ENCODE measurements at places on chromosomes 3 and 15.
A peak's percentile ranks its signal among the peaks of the same experiment; 100 is the strongest.

DNA sequence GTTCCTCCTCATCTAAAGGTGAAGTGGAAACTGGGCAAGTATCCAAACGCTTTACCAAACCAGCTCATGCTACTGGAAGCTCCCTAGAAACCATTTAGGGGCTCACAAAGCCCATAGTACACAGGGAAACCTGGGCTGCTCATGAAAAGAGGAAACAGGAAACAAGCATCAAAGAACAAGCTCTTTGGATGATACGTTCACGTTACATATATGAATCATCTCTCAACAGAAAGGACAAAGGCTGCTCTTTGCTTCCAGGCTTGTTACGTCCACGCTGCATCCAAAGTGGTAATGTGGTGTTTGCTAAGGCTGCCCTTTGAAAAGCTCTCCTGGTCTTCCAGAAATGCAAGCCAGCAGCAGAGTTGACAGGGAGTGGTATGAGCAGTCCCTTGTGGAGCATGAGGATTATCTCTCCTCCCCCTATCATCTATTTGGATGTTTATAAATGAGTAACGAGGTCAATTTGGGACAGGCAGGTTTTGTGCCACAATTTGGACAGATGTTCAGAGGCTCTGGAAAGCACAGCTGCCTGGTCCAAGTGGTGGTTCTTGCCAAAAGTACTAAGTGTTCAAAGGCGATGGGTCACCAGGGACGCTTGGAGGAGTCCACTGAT, 98.0 kb upstream of the RORA start:
- no peak for DNase-seq

DNA sequence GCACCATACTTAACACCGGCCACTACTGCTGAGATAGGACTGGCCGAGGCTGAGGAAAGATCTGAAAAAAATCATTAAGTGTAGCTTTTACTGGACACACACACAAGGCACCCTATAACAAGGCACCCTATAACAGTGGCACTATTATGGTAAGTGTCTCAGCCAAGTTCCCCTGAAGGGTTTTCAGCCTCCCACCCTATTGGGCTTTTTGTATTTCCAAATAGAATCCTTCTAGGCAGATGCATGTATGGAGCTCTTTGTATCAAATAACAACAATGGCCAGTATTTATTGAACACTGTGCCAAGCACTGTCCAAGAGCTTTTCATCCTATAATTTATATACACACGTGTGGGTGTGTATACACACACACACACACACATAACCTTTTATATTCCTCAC, 6.7 kb upstream of the DNAJA4 start:
- DNase-seq = no peak

DNA sequence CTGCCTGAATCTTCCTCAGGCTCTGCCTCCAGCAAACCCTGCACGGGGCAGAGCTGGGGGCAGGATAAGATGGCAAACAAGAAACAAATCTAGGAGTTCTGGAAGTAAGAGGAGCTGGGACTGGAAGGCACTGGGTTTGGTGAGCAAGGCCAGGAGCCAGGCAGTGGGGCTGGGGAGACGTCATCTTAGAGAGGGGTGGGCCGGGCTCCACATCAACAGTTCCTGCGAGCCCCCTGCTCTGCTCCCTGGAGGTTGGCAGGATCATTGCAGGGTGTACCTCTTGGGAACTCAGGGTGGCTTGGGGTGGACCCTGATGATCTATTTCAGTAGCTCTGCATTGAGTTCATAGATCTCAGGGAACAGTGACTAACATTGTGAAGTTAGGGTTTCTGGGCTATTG, 87.3 kb upstream of the PRR23E start:
- DNase-seq = no peak

DNA sequence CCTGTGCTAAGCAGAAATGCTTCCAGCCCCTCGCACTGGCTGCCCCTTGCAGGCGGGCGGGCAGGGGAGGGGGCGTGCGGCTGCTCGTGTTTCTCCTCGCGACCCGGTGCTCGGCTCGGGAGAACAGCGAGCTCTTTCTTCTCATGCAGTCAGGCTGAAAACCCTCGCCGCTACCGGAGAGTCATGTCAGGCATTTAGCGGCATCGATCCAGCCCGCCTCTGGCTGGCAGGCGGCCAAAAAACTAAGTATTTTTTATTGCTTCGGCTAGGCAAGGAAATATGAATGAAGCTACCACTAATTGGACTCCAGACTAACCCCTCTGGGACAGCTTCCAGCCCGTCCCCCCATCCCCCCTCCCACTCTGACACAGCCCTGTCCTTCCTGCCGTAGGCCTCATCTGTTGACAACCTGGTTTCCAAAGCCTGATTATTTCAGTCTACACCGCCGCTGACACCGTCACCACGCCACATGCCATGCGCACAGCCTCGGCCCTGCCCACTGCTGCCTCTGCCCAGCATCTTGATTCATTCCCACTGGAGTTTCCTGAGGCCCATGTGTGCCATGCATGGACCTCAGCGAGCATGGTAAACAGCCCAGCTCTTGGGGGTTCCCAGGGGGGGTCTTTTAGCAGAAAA, 35.3 kb downstream of the TLE3 start:
- DNase-seq = no peak

DNA sequence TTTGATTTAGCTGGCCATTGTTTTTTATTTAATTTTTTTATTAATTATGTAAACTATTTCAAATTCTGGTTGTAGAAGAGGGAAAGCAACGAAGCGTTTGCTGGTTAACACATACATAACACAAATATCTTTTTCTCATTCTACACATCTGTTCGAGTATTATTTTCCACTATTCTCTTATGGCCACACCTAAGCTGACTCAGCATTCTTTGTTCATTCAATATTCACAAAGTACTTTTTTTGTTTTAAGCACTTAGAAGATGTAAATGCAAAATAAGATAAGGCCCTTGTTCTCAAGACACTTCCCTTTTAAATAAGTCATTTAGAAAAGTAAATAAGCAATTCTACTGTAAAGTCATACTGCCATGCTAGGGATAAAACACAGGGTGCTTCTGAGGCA, 45.4 kb downstream of the CADM2 start:
- DNase-seq = no peak

GRCh38 chr15:84749111-84749991, 959 bp downstream of the ZNF592 start:
- DNase-seq = no peak

- no peak for DNase-seq
Observed at GRCh38 chr15:59887211-59887610, 116.9 kb upstream of the FOXB1 start.

- DNase-seq = no peak
Observed at GRCh38 chr3:189344996-189345395, 173.2 kb downstream of the TPRG1 start.

GRCh38 chr3:162492446-162493081, 996.0 kb downstream of the OTOL1 start:
- DNase-seq = no peak

GRCh38 chr3:51933471-51934138, 8.1 kb downstream of the RRP9 start:
- DNase-seq = no peak

GRCh38 chr3:188266562-188267274, 112.8 kb downstream of the LPP start:
- no peak for DNase-seq

DNA sequence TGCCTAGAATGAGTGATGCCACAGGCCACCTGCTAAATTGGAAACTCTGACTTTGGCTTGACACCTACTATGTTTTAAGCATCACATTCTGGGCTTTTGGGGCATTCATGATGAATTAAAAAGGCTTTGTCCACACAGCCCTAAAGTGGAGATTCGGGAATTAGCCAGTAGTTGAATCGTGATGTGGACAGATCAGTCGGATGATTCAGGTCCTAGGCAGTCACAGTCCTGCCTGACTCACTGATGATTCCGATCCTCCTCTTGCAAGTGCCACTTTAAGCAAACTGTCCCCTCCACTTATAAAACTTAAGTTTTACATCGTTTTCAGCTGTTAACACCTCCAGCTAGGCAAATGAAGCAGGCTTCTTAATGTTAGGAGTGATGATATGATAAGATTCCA, 75.3 kb downstream of the SYNPR start:
- no peak for DNase-seq

- no peak for DNase-seq
Observed at GRCh38 chr15:26029146-26029545, 166.0 kb upstream of the ATP10A start.

DNA sequence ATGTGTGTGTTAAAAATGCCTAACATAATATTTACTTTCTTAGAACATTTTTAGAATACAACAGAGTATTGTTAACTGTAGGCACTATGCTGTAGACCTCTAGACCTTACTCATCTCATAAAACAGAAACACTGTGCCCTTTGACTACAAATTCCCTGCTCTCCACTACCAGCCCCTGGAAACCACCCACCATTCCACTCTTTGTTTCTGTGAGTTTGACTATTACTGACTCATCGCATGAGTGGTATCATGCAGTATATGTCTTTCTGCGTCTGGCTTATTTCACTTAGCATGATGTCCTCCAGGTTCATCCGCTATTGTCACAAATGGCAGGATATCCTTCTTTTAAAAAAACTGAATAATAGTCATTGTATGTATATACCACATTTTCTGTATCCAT, 216.7 kb upstream of the CFAP20DC start:
- DNase-seq = no peak

DNA sequence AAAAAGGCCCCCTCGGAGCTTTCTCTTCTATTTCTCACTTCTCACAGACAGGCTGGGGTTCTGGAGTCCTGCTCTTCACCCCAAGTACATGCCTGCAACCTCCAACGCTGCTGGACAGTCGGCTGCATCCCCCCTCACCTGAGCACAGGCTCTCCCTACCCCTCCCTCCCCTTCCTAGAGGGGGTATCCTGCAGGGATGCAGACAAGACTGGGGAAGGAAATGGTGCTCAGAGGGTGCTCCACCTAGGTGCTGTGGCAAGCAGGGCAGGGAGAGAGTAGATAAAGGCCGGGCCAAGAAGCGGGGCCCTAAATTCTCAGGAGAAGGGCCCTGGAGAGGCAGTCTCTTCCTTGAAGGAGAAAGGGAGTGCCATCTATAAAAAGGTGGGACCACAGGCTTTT, 7.0 kb upstream of the STRA6 start:
- DNase-seq = no peak

DNA sequence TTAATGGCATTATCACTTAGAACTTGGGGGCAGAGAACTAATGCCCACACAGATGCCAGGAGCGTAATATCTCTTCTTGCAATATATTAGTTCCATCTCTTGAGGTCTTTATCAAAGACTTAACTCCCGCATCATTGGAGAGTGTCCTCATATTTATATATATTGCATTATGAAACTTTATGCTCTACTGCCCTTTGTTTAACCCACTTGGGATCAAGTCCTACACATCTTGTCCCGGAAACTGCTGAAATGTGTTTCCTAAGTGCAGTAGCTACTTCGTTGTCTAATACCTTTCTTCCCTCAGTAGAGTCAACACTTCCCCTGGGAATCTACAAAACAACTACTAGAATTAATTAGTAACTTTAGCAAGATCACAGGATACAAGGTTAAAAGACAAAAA, 1029.2 kb downstream of the OTOL1 start:
- DNase-seq = no peak

- DNase-seq = peak; percentile 100
Observed at GRCh38 chr3:195442573-195443390, at the start of gene ACAP2. Gene ACAP2, minus strand, starts transcription at chr3:195443020. Its CDS starts 173 bp downstream, at chr3:195442847.

DNA sequence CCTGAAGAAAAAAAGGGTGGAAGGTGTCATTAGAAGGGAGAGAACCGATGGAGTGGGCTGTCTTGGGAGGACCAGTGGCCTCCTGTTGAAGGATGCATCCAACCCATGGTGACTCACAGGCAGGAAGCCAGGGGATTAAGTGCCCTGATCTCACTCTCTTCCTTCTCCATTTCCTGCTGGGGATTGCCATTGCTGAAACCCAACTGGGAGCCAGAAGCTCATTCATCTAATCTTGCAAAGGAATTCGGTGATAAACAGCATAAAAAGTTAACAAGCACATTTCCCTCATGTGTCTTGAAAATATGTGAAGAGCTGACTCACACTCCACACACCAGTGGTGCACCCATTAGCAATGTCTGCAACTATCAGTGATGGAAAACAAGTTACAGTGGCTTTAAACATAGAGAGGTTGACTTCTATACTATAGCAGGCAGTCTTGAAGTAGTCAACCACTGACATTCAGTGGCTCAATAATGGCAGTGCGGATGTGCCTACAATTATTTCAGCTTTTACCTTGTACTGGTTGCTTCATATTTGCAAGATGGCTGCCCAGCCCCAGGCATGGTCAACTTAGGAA, 12.8 kb upstream of the CSRNP1 start:
- no peak for DNase-seq

DNA sequence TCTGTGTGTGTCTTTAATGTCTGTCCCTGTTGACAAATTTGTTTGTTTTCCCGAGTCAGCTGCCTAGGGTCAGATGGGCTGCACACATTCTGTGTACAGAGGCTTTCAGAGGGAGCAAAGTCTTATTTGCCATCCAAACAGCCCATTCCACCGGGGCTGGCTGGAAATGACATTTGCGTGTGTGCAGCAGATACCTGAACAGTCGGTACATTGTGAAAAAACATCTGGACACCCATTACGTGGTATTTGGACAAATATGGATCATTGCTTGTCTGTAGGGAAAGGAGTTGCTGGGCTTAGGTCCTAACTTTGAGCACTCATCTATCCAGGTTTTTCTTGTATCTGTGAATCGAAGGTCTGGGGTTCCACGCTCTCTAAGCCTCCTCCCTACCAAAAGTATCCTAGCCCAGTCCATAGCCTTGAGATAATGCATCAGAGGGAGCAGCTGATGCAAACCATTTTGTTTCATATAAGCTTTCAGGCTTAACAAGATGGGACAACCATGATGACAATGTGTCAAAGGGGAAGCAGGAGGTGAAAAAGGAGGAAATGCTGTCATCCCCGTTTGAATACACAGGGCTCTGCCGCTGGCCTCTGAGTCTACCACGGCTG, 22.2 kb upstream of the CMTM8 start:
- DNase-seq = no peak

DNA sequence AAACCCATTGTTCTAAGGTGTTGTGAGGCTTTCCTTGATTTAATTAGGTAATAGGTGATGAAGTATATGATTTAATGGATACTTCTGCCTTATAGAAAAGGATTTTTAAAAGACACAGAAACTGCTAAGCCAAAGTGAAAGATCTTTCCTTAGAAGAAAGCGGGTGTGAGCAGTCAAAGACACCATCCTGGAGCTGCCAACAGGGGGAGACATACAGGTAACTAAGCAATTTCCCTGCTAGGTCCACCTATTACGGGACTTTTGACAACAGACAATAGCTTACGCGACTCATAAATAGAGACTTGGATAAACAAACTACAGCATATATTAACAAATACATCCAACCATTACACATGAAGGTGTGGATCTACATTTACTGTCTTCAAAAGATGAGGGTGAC, 669.5 kb downstream of the SQOR start:
- no peak for DNase-seq

- no peak for DNase-seq
Observed at GRCh38 chr15:73176598-73176997, 124.3 kb downstream of the NEO1 start.

GRCh38 chr3:178439504-178439903, 96.7 kb upstream of the KCNMB2 start:
- DNase-seq = no peak

- DNase-seq = no peak
Observed at GRCh38 chr15:51281368-51281967, 56.9 kb downstream of the CYP19A1 start.

DNA sequence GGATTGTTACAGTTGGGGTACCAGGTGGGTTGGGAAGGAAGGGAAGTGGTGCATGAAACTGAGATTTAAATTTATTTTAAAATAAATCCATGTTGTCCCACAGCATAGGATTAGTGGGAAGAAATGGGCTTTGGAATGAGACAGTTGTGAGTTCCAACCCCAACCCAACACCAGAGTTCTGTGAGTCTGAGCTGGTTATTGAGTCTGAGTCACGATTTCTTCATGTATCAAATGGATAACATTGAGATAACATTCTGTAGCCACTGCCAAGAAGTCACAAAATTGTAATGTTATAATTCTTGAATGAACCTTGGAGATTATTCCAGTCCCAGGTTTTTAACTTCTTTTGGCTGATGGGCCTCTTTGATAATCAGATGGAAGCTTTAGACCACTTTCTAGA, 13.7 kb downstream of the IFT122 start:
- DNase-seq = no peak
